Ovary (tissue), 10 donors: ENCODE measurements at places on chromosomes 16 and 17. TPM values are rescaled to one million over a fixed set of nuclear protein-coding genes. Genes with fewer than 3 reads are reported as not detected.

ALDH3A1 gene
- polyA plus RNA-seq = not detected

SDK2 gene
- polyA plus RNA-seq = 0.91 TPM

CES1 gene
- polyA plus RNA-seq = 114 TPM

KRTAP2-2 gene
- polyA plus RNA-seq = not detected

DBNDD1 gene
- 0.97 TPM for polyA plus RNA-seq

SHISA6 gene
- 0.22 TPM for polyA plus RNA-seq

SLFN11 gene
- 36.0 TPM for polyA plus RNA-seq

NUPR1 gene
- 366 TPM for polyA plus RNA-seq

AP2B1 gene
- 164 TPM for polyA plus RNA-seq

ASPHD1 gene
- 0.38 TPM for polyA plus RNA-seq

BCL6B gene
- 13.7 TPM for polyA plus RNA-seq

ADAP2 gene
- polyA plus RNA-seq = 17.6 TPM

WWOX gene
- 30.3 TPM for polyA plus RNA-seq

CBLN1 gene
- polyA plus RNA-seq = 6.7 TPM

CEP295NL gene
- polyA plus RNA-seq = 1.0 TPM

PRRT2 gene
- 6.3 TPM for polyA plus RNA-seq

TMEM114 gene
- not detected for polyA plus RNA-seq

CETP gene
- polyA plus RNA-seq = 0.13 TPM

CDRT4 gene
- polyA plus RNA-seq = 4.7 TPM

ETV4 gene
- 0.33 TPM for polyA plus RNA-seq

GNGT2 gene
- polyA plus RNA-seq = 4.6 TPM
